ENCODE measurements at places on chromosomes 5 and 9. TPM values are rescaled to one million over a fixed set of nuclear protein-coding genes. Genes with fewer than 3 reads are reported as not detected.

The ANKRD18B gene
- total RNA-seq: not detected

The DEPDC1B gene
- 0.22 TPM for total RNA-seq

The TMEFF1 gene
- 0.14 TPM for total RNA-seq

The PCAT7 gene
- not detected for total RNA-seq

The ALDH7A1 gene
- 35.5 TPM for total RNA-seq

The MLANA gene
- not detected for total RNA-seq

The LPAR1 gene
- 13.8 TPM for total RNA-seq

The ARPC5L gene
- 41.8 TPM for total RNA-seq

The NKD2 gene
- total RNA-seq: 4.4 TPM

The TRIM7 gene
- 14.4 TPM for total RNA-seq

GRCh38 chr5:59999056-59999455, 105.5 kb upstream of the PDE4D start:
- no peak for DNase-seq

DNA sequence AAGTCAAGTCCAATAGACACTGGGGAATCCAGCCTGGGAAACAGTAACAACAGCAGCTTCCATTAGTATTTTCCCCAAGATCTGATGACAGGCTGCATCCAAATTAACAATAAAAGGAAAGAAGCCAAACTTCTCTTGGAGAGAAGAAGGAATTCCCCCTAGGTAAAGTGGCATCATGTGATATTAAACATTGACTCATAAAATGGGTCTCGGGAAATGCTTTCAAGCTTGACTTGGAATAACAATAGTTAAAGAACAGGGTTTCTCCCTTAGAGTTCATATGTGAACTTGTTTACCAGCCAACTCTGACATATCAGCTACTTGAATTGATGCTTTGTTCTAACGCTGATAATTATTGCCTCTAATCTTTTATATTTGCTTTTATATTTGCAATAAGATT, 45.4 kb downstream of the ENTREP1 start:
- no peak for DNase-seq

GRCh38 chr5:59189472-59190244, 606.8 kb downstream of the RAB3C start:
- DNase-seq: no peak

DNA sequence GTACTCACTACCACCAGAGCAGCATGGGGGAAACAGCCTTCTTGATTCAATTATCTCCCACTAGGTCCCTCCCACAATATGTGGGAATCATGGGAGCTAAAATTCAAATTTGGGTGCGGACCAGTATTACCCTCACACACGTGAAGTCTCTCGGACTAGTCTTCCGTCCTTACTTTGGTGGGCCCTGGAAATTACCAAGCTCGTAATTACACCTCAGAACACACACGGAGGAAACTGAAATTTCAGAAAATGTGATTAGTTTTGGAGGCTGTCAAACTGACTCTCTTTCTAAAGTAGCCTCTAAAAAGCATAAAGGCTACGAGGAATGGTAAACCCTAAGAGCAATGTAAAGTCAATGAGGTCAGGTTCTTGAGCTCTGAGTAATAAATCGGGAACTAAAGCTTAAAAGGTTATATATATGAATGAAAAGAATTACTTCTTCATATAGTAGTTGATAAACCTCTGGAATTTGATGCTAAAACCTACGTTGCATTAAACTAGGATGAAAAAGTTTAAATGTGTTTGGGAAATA, 842 bp upstream of the FEM1C start:
- DNase-seq: no peak

- DNase-seq: no peak
These were observed 130.4 kb downstream of the TMEM174 start for GRCh38 chr5:73303148-73304079.

DNA sequence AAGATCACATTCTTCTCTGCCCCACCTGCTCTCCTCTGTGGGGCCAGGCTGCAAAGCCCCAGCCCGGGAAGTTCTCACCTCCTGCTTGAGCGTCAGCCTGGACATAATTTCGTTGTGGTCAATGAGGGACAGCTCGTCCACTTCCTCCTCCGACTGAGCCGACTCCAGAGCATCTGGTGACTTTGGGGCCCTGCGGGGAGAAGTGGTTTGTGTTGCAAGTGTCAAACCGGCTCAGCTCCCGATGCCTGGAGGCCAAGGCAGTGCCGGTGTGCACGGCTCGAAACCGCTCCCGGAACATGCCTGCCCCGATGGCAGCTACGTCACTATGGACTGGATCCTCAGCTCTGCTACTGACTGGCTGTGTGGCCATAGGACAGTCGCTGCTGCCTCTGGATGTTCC, 52.8 kb downstream of the PRRT1B start:
- peak; percentile 84 for DNase-seq

GRCh38 chr9:30258094-30258493, 2126.3 kb upstream of the ACO1 start:
- no peak for DNase-seq

- no peak for DNase-seq
These were observed 65.2 kb downstream of the USP20 start for GRCh38 chr9:129900263-129901027.

- no peak for DNase-seq
These were observed 104.1 kb upstream of the BASP1 start for GRCh38 chr5:17113174-17113958.

DNA sequence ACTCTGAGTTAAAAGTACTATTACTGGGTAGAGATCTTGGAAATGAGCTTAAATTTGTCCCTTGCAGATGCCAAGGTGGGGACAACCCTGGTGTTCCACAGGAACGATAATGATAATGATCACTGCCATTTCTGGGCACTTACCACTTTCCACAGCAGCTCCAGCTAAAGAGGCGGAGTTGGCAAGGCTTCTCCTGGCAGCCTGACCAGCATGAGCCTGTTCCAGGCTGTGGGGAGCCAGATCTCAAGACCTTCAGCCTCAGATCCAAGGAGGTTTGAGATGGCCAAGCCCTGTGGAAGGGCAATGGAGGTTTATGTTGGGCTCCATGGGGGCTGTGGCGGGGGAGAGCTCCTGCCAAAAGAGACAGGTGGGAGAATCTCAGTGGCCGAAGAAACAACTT, 244.9 kb upstream of the MVB12B start:
- DNase-seq: no peak

DNA sequence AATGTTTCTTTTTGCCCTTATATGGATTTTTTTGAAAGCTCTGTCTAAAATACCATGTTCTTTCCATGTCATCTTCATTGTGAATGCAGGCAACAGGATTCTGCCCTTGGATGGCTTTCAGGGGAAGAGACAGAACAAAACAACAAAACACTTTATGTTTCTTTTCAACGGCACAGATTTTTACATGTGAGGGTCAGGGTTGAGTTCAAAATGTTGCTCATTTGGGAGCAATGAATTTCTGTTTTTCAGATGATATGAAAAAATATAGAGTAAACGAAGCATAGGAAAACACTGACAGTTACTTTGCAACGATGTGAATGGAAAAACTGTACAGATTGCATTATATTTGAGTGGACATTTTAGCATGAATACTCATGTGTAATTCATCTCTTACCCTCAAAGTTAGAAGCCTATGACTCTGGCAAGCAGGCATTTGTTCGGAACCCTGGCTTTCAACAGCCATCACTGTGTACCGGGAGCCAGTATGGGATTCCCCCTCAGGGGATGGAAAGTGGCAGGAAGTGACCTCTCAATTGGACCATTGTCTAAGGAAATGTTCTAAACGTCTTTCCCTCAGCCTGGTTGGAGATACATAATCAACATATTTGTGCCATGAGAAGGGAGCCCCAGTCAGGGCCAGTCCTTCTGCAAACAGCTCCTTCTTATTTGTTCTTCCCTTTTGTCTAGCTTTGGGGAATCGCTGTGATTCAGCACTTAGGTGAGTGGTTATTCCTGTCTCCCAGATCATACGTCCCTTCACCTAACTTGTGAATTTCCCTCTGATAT, 153.9 kb upstream of the MEF2C start:
- DNase-seq: no peak

- no peak for DNase-seq
These were observed 266.6 kb downstream of the PRELID2 start for GRCh38 chr5:145568581-145568980.

GRCh38 chr9:35306283-35306682, 144.5 kb downstream of the UNC13B start:
- no peak for DNase-seq

DNA sequence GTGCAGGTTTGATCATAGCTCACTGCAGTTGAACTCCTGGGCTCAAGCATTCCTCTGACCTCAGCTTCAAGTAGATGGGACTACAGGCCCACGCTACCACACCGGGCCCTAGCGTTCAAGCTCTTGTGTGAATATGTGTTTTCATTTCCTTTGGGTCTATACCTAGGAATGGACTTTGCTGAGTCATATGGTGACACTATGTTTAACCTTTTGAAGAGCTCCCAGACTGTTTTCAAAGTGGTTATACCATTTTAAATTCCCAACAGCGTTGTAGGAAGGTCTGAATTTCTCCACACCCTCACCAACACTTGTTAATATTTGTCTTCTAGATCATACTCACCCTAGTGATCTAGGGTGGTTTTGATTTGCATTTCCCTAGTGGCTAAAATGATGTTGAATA, 33.5 kb downstream of the FAF2 start:
- DNase-seq: no peak

DNA sequence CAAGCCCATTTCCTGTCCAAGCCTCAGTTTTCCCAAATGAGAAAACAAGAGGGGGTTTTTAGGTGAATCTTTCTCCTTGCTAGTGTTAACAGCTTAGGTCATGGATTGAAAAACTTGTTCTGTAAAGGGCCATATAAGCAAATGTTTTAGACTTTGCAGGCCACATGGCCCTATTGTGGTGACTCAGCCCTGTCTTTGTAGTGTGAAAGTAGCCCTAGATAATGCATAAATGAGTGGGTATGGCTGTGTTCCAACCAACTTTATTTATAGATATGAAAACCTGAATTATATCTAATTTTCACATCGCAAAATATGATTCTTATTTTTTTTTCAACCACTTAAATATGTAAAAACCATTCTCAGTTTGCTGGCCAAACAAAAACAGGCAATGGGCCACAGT, 6.9 kb upstream of the BARX1 start:
- no peak for DNase-seq

- DNase-seq: no peak
These were observed 16.5 kb downstream of the NMUR2 start for GRCh38 chr5:152388610-152389009.

DNA sequence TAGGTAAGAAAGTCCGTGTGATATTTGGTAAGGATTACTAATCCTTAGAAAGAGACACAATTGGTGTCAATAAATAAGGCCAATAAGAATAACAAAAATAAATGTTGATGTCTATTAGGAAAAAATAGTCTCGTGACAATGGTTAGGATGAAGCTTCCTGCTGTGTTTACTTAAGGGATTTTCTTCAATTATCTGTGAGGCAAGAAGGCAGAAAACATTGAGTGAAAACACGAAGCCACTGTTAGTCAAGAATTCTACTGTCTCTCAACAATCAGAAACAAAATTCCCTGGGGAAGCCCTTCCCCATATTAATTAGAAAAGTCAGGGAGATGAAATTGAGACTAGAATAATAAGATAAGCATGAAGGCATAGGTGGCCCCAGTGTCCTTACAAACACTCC, 149.0 kb downstream of the SYK start:
- no peak for DNase-seq

DNA sequence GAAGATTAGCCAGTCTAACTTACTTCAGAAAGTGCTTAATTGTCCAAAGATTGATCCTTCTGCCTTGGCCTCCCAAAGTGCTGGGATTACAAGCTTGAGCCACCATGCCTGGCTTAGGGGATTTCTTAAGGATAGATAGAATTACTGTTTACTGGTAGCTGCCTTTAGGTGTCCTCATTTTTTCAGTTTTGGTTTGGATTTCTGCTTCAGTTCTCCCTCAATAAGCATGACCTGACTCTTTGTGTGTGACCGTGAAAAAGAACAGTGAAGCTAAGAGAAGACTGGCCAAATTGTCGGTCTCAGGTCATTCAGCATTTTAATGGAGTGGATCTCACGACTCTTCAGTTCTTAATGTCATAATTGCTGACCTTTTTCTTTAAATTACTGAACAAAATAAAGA, 22.9 kb upstream of the CMYA5 start:
- no peak for DNase-seq

GRCh38 chr9:121026260-121026691, 23.8 kb downstream of the C5 start:
- no peak for DNase-seq

- DNase-seq: no peak
These were observed 841.5 kb downstream of the PTPRD start for GRCh38 chr9:9771314-9771713.

DNA sequence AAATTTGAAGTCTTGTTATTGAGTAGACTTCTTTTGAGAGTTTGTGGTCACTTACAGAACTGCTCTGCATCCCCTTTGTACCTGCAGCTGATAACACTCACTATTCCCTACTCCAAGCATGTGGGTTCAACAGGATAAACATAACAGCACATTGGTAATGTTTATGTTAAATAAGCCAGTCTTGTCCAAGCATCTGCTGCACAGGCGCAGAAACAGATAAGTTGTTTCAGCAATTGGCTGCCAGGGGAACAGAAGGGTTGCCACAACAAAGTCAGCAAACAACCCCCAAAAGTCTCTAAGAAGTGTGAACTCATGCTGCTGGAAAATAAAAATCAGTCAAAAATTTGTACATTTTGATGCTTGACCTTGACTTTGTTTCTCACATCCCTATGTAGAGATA, 174.6 kb downstream of the GDNF start:
- no peak for DNase-seq

- no peak for DNase-seq
These were observed 9.1 kb downstream of the IL31RA start for GRCh38 chr5:55860288-55860687.

DNA sequence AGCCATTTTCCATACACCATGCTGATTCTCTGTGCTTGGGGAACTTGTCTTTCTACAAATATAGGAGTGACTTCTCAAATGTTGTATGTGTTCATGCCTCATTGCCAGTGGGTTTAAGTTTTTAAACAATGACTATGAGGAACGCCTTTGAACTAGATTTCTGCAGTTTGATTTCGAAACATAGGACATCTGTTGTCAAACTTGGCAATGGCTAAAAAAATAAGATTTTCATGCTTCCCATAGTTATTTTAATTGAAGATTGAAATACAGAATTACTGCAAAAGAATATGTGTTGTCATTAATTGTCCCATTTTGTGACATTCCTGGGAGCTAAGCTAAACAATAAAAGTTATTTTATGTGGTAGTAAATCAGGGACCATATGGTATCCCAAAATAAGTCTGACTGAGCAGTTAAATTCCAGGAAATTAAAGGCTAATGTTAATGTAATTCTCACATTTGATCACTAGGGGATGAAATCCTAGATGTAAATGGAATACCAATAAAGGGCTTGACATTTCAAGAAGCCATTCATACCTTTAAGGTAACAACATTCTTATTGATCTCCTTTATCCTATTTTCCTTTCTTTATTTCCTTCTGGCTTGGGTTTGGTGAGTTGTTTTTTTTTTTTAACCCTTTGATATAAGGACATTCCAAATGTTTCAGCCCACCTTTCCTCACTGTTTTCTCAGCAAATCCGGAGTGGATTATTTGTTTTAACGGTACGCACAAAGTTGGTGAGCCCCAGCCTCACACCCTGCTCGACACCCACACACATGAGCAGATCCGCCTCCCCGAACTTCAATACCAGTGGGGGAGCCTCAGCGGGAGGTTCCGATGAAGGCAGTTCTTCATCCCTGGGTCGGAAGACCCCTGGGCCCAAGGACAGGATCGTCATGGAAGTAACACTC, 116.7 kb downstream of the GOLPH3 start:
- DNase-seq: no peak
